ENCODE measurements at places on chromosomes 5 and 9. TPM values are rescaled to one million over a fixed set of nuclear protein-coding genes. Genes with fewer than 3 reads are reported as not detected.

Gene CERT1
- 45.4 TPM for total RNA-seq

Gene ACTBL2
- not detected for total RNA-seq

Gene MEIKIN
- not detected for total RNA-seq

Gene CNTLN
- 11.3 TPM for total RNA-seq

Gene CDH6
- 178 TPM for total RNA-seq

DNA sequence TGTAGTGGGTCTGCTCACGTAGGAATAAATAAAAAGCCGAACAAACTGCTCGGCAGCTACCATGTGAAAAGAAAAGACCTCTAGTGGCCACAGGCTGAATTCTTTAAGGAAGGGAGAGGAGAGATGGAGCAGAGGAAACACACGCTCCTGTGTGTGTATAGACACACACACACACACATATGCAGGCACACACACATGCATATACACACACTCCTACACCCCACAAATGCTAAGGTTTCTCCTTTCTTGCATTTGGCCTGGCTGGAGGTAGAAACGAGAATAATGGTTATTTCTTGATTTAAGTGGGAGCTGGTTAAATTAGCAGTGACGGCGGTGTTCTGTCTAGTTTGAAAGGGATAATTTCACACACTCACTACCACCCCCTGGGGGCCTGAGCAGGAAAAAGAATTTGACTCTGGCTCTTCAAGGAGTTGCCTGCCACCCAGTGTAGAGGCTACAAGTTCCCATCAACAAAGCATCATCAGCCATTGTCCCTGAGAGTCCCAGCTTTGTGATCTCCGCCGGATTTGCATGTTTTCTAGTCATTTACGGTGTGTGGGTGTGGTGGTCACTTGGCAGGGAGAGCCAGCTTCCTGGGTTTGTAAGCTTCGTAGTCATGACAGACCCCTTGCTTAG, at the start of gene INSYN2B:
INSYN2B (minus strand) TSS at position 78 of the 636 bp plus-strand sequence. CDS start 96,597 bp downstream, outside the sequence.
- peak; percentile 81 for DNase-seq

DNA sequence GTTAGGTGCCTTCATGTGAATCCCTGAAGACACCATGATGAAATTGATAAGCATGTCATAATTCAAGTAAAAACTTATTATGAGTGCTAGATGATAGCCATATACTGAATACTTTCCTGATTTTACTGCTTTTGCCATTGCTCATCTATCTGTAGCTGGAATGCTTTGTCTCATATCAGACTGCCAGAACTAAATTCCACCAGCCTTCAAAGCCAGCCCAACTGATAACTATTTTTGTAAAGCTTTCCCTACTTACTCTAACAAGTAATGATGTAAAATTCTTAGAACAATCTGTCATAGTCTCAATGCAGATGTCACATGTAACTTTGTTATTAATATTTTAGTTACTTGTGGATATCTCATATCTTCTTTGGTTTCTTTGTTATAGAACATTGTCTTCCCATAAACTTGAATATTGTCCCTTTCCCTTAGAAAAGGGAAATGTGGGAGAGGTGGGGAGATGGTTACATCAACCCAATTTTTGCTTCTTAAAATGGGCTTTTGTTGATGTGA, 128.3 kb downstream of the ZCCHC7 start:
- DNase-seq = no peak

DNA sequence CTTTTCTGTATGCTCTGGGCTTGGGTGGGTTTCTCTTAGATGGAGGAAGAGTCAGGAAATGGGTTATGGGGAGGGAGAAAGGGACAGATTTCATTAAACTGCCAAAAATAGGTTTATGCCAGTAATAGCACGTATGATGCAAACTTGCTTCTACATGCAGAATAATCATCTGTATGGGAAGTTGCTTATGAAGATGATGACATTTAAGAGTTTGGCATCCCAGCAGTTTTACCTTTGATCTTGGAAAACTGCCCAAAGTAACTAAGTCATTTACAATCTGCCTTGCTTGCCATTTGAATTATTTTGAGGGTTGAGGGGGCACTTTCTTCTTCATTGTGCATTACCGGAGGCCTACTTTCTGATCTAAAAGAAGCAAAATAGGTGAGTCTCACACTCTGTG, 282.9 kb upstream of the ANKRD55 start:
- no peak for DNase-seq

DNA sequence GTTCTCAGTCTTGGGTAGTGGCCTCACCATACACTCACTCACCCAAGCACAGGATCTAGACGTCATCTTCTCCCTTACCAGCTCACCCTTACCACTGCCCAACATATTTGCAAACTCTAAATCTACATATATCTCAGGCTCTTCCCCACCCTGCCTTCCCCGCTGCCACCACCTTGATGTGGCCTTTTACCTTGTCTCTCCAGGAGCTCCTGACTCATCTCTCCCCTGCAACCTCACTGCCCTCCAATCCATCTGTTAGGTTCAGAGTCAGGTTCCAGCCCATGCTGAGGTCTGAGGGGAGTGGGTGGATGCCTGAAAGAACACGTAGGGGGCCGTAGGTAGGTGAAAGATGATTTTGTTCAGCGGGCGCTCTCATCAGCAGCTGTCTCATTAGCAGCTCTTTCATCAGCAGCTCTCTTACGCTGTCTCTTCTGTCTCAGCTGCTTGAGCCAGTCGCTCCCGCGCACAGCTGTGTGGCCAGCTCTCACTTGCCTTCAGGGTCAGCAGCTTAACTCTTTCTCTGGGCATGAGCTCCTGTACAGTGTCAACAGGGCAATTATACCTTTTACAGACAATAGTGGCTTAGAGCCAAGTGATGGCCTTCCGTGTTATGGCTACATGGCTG, 23.1 kb upstream of the CKMT2 start:
- DNase-seq = no peak

DNA sequence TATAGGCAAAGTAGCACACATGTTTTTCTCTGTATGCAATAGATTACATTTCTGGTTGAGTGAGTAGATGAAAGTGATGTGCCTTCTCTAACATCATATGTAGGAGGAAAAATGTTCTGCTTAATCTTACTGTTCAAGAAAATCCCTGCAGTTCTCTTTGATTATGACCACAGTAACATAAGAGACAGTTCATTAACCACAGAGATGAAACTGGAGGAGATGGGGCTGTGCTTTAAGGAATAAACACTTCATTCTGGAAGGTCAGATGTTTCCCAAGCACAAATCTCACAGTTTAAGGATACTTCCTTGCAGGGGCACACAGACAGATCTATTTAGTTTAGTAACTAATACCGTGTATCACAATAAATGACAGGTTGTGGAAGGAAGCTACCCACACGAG, 150.2 kb downstream of the SEMA5A start:
- DNase-seq = no peak

All from glutamatergic neuron (in vitro differentiated cells).